ENCODE measurements at places on chromosomes 3 and 15.

GRCh38 chr15:33492434-33493052 is 181.8 kb downstream of the RYR3 start:
- DNase-seq = no peak

GRCh38 chr3:27326202-27326601 is 43.0 kb downstream of the NEK10 start:
- DNase-seq = peak; percentile 20

- DNase-seq = peak; percentile 12
Measured at GRCh38 chr15:89628806-89629715, 26.2 kb downstream of the KIF7 start.

- DNase-seq = peak; percentile 27
Measured at GRCh38 chr3:122691195-122691594, 10.6 kb downstream of the PARP14 start.

- no peak for DNase-seq
Measured at GRCh38 chr3:25785826-25786225, 2.6 kb upstream of the NGLY1 start.

- DNase-seq = peak; percentile 42
Measured at GRCh38 chr3:137110392-137110996, 152.7 kb downstream of the IL20RB start.

- no peak for DNase-seq
Measured at GRCh38 chr3:188916934-188917401, 254.8 kb upstream of the TPRG1 start.

DNA sequence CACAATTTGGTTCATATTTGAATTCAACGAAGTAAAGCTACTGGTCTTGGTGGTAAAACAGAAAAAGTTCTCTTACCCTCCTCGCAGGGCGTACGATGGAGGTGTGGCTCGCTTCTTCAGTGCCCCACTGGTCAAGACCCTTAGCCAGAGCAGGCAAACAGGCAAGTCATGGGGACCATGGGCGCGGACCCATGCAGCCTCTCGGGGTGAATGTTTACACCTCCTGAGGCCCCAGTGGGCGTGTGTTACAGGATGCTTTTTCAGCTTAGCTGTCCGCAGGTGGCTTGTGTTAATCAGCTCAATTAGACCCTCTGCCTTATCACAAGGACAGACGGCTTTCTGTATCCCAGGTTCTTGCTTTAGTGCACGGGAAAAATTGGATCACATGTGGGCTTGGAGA is 991.8 kb downstream of the GBE1 start:
- DNase-seq = no peak

- DNase-seq = no peak
Measured at GRCh38 chr15:69679623-69680228, 227.1 kb downstream of the RPLP1 start.

DNA sequence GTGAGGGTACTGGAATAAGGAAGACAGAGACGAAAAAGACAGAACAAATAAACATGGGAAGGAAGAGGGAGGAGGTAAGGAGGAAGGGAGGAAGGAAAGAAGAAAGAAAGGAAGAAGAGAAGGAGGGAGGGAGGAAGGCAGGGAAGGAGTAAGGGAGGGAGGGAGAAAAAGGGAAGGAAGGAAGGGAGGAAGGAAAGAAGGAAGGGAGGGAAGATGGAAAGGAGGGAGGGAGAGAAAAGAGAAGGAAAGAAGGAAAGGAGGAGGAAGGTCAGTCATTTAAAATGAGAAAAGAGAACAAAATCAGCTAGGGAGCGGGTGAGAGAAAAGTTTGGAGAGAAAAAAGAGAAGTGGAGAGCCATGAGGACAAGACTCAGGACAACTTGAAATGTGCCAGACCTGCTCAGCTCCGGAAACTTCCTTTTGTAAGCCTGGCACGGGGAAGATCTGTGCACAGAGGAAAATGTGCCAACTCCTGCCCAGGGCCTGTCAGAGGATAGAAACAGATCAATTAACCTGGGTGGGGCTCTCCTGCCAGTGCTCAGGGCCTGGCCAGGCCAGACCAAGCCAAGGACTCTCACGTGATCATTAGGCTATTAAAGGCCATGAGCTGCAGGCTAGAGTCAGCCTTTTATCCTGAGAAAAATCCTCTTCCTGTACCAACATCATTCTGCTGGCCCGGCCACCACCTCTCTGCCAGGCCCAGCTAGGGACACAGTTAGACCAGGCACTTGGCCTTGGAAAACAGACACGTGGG is 50.1 kb upstream of the BCL6 start:
- no peak for DNase-seq

DNA sequence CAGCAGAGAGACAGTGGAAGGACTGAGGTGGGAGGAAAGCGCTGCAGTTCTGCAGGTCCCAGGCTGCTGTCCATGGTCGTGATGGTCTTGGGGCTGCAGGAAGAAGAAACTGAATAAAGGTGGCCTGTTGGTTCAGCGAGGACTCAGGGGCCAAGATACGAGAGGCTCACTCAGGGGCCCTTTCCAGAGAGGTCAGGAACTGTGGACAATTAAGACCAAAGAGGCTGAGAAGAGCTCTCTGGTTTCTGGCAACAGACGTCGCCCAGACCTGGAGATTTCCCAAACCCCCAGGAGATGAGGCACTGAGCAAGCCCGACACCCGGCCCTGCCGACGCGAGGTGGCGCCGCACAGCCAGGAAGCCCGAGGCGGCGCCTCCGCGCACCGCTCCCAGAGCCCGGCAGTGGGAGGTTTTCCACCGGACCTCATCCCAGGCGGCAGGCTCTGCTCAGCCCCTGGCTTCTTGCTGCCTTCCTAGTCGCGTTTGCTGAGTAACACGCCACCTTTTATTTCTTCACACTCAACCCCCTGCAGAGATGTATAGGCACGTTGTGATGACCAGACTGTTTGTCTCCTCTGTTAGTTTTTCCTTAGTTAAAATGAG is 56.4 kb upstream of the ARRDC4 start:
- peak; percentile 78 for DNase-seq

- no peak for DNase-seq
Measured at GRCh38 chr3:123394391-123395020, 54.4 kb downstream of the ADCY5 start.

DNA sequence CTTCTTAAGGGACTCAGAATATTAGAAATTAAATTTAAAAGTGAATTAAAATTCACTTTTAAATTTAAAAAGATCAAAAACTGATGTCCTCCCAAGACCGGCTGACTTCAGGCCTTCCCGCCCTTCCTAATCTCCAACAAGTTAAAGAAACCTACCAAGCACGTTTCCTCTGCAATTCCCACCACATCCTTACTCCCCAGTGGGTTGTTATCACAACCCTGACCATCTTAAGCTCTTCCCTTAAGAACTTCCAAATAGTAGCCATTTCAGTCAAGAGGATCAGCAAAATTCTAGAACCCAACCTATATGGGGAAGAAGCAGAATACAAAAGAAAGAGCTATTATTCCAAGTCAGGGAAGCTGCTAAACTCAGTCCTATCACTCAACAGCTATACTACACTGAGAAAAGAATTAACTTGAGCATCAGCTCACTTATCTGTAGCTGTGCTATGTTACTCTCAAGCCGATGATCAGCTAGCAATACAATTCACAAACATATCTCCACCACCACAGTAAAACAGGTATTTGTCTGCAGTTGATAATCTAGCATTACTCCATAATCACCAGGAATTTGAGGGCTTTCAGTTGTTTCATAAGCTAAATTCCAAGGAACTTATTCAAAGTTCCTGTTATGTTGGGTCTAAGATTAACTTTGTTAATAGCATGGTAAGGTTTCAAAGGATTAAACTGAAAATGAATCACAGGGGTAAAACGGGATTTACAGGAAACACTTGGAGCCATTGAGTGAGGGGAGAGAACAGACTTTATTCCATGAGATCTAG is 14.3 kb downstream of the ABCC5 start:
- peak; percentile 34 for DNase-seq

GRCh38 chr3:57091521-57092273 is 31.2 kb downstream of the SPATA12 start:
- DNase-seq = no peak

- no peak for DNase-seq
Measured at GRCh38 chr3:153343988-153344782, 182.2 kb downstream of the RAP2B start.

GRCh38 chr3:131082871-131083863 is 56.5 kb downstream of the NEK11 start:
- no peak for DNase-seq

GRCh38 chr3:182735672-182736071 is 57.6 kb upstream of the ATP11B start:
- DNase-seq = no peak

DNA sequence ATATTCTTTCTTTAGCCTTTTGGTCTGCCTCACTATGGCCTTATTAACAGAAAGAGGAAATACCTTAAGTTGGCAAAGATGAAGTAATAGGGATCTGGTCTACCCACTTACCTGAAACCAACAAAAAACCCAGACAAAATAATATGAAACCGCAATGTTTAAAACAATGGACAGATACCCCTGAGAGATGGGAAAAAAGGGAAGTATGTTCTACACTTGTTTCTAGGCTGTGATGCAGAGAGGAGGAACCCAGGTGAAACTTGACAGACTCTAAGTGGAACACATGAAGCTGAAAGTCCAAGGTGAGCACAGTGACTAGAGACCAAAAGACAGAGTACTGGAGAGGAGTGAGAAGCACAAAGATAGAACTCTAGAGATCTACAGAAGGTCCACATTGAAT is 78.4 kb downstream of the NR2E3 start:
- DNase-seq = no peak

GRCh38 chr3:72664184-72664975 is 183.9 kb downstream of the SHQ1 start:
- DNase-seq = no peak

GRCh38 chr3:135012101-135012500 is 217.0 kb downstream of the EPHB1 start:
- no peak for DNase-seq

DNA sequence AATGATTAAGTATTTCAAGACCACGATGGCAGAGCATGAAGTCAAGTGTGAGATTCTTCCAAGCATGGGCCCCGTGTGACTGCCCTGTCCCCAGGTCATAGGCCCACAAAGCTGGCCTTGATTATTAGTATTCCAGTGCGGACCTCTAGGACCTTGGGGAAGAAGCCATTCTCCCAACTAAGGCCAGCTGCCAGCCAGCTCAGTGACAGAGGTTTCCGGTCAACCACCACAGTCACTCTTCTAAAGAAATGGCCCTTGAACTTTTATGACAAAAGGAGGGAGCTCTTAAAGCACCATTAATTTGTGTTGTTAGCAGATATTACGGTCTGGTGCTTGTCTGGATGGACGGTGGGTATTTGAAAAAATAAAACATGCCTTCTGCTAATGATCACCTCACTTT is 28.0 kb downstream of the FAM3D start:
- DNase-seq = no peak

GRCh38 chr15:84781495-84781894 is 33.1 kb downstream of the ZNF592 start:
- no peak for DNase-seq

GRCh38 chr3:133992951-133993620 is 36.6 kb downstream of the SLCO2A1 start:
- DNase-seq = no peak

- DNase-seq = peak; percentile 13
Measured at GRCh38 chr3:100150473-100150872, 36.2 kb upstream of the FILIP1L start.

- DNase-seq = no peak
Measured at GRCh38 chr3:158111861-158112260, 2.0 kb downstream of the RSRC1 start.

DNA sequence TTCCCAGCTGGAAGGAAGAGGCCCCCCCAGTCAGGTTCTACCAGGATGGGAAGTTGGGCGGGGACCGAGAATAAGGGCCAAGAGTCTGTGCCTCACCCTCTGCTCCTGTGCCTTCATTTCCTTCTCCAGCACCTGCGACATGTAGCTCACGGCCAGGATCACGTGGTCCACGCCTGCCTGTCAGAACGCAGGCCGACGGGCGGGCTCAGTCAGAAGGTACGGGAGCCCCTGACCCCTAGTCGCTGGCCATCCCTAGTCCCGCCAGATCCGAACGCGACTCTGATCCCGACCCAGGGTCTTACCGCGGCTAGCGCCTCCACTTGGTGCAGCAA is 489 bp downstream of the GMPPB start:
- DNase-seq = peak; percentile 58

- no peak for DNase-seq
Measured at GRCh38 chr3:50792568-50792967, 117.8 kb downstream of the DOCK3 start.

GRCh38 chr15:89400782-89401545 is 66.3 kb upstream of the POLG start:
- no peak for DNase-seq

DNA sequence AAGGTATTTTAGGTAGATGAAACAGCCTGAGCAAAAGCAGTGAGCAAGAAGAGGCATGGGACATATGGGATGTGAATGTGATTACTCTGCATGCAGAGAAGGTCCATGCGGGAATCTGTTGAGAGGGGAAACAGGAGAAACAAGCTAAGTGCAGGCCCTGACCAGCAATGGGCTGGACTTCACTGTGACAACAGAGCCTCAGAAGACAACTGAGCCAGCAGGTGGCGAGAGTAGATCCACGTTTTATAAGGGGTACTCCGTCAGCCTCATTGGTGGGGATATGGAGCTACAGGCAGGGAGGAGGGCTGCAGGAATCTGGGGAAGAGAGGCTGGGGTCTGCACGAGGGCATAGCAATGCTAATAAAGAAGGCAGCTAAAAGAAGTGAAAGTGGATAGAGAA is 405.9 kb upstream of the LMCD1 start:
- DNase-seq = no peak

Measured in AG08396 (cell line).